ENCODE measurements at places on chromosomes 12 and 14. TPM values are rescaled to one million over a fixed set of nuclear protein-coding genes. Genes with fewer than 3 reads are reported as not detected.

GRCh38 chr12:56766535-56766934, 3.4 kb downstream of the HSD17B6 start:
- no peak for DNase-seq

- no peak for DNase-seq
Observed at GRCh38 chr14:33657476-33657875, 293.4 kb downstream of the EGLN3 start.

- DNase-seq = no peak
Observed at GRCh38 chr12:27673101-27673718, 23.0 kb upstream of the REP15 start.

- DNase-seq = no peak
Observed at GRCh38 chr12:13171921-13172859, 24.3 kb upstream of the EMP1 start.

- no peak for DNase-seq
Observed at GRCh38 chr12:52026263-52026662, 19.5 kb downstream of the TAMALIN start.

GRCh38 chr12:110923692-110924334, 3.4 kb upstream of the MYL2 start:
- DNase-seq = no peak

- DNase-seq = peak; percentile 68
Observed at GRCh38 chr12:93813972-93814821, 137.0 kb downstream of the CRADD start.

DNA sequence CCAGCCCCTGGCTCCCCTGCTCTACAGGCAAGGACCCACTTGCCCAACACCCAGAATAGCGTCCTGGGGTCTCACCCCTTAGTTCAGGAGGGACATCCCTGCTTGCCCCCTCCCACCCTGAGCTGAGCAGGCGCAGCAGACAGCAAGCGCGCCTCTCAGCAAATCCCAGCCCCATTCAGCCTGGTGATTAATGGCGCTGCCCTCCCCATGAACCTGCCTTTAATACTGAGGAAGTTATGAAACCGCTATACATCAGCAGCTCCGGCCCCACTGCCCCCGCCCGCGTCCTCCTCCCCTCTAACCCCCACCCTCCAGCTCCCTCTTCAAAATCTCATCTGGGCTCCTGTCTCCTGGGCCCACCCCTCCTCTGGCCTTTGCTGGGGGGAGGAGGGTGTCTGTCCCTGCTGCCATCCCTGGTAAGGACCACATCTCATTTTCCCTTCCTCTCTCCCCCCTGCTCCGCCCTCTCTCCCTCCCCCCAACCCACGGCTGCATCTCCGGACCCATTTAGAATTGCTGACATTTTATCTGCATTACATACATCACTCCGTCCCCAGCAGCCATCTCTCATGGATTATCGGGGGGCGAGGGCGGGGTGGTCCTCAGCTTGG, 7.1 kb upstream of the SMUG1 start:
- DNase-seq = no peak

- DNase-seq = no peak
Observed at GRCh38 chr14:56131004-56131864, 13.0 kb downstream of the PELI2 start.

GRCh38 chr14:55816225-55816624, 236.2 kb downstream of the KTN1 start:
- no peak for DNase-seq

DNA sequence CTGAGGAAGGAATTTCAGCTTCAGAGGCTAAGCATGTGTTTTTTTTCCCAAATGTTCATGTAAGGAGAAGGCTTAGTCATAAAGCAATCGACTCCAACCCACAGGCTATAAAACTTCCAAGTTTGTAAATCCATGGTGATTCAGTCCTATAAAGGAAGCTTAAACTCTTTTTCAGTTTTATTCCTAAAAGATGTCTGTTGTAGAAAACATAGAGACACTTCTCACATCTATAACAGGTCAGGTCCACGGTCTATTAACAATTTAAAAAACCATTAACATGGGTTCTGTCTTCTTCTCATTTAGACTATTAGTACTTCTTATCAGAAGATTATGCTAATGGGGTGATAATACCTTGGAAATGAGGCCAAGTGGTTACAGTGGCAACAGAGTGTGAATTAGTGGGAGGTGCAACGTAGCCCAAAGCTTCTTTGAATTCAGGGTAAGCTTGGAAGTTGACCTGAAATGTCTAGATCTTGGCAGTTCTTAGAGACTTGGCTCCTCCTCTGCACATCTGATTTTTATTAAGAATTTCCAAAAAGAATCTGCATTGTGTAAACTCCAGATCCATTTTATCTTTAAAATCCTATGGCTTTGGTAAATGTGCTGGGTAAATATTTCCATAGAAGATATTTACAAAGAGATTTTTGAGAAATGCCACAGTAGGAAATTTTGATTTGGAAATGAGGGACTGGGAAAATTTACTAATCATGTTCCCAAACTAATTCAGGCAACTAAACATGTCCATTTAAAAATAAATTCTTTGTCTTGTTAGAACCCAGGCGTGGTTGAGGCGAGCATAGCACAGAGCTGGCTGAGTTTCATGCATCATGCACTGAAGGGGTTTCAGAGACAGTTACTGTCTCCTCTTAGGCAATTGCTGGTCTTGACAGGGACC, 86.4 kb downstream of the EML1 start:
- no peak for DNase-seq

DNA sequence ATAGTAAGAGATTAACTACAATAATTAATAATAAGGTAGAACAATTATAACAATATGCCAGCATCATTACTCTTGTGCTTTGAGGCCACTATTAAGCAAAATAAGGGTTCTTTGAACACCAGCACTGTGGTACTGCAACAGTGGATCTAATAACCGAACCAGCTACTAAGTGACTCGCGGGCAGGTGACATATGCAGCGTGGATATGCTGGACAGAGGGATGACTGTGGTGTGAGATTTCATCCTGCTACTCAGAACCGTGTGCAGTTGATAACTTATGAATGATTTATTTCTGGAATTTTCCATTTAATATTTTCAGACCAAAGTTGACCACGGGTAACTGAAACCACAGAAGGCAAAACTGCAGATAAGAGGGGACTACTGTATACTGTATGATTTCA, 34.4 kb downstream of the BMAL2 start:
- no peak for DNase-seq

DNA sequence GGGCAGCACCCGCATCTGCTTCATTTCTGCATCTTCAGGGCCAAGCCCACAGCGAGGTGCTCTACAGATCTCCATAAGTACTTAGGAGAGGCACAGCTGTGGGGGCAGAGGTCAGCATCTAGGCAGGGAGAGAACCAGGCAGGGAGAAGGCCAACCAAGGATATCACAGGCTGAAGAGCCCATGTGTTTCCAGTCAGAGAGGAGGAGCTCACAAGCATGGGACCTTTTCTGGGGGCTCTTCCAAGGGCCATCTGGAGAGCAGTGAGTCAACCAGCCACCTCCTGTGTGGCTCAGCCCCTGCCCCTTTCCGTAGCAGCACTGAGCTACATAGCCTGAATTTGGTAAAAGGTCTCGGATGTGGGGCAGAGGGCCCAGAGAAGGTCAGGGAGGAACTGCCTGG, 78.5 kb downstream of the ARL6IP4 start:
- DNase-seq = no peak

DNA sequence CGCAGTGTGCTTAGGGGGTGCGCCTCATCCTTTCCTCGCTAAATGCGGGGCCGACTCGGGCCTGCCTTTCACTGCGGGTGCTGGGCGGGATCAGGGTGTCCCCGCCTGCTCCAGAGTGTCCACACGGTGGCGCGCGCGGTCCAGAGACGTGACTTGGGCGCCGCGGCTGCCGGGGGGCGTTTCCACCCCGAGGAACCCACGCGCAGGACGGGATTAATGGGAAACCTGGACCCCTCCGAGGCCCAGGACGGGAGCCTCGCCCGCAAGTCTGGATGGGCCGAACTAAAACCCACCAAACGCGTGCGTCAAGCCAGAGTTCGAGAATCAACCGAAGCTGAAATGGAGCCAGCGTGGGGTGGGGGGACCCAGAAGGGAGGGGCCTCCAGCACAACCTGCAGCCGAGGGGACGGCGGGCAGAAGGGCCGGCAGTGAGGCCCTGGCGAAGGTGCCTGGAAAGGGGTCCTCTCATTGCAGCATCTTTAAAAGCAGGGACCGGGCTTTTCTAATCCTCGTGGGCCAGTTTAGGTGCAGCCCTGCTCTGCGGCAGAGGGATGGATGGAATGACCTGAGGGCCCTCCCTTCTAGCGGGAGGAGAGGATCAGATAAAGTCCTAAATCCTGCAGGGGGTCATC, 93.3 kb downstream of the NINJ2 start:
- peak; percentile 66 for DNase-seq

DNA sequence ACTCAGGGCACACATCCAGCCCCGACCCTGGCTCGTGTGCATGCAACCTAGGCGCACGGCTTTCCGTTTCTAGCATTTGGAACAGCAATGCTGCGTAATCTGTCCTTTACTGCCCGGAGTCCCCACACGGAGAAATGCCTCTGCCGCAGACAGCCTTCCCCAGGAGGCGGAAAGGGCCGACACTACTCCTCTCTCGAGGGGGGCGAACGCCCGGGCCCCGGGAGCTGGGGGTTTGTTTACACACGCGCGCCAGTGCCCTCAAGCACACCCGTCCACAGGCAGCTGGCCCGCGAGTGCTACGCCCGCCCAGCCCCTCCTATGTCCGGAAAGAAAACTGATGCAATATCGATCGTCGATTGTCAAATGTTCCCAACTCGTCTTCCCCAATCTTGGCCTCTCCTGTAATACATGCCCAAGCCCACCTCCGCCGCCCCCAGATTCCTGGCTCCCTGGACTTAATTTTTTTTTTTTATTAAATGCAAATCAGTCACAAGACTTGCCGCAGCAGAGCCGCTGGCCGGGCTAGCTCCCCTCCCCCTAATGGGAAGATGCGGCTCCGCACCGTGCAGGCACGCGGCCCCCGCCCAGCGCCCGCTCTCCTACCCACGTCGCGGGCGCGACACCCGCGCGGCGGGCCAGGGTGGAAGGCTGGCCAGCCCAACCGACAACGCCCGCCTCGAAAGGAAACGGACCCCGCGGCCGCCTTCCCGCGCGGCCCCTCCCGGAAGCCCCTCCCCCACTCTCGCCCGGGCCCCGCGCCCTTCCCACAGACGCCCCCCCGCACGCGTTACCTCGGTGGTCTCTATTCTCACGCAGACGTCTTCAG, 642 bp downstream of the SLC38A2 start:
- DNase-seq = peak; percentile 25

GRCh38 chr12:104697186-104697585, 240.4 kb downstream of the CHST11 start:
- no peak for DNase-seq

DNA sequence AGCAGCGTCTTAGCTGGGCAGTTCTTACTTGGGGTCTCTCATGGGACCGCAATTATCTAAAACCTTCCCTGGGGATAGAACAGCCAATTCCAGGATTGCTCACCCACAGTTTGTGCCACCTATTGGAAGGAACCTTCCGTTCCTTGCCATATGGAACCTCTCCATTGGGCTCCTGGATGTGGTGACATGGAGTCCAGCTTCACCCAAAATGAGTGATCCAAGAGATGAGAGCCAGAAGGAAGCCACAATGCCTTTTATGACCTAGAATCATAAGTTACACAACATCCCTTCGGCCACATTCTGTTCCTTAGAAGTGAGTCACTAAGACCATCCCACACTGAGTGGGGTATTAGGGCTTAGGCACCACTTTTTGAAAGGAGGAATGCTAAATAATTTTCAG, 164.4 kb downstream of the FBXL14 start:
- DNase-seq = peak; percentile 2

GRCh38 chr12:51821440-51822260, 26.9 kb downstream of the FIGNL2 start:
- no peak for DNase-seq

- no peak for DNase-seq
Observed at GRCh38 chr14:97065305-97066067, 268.3 kb downstream of the VRK1 start.

The GZMB gene
- total RNA-seq = not detected

The TMTC1 gene
- 160 TPM for total RNA-seq

The KLRC4 gene
- total RNA-seq = 4.2 TPM

The TROAP gene
- 0.27 TPM for total RNA-seq

The STAC3 gene
- 0.56 TPM for total RNA-seq

The CINP gene
- total RNA-seq = 32.5 TPM

The FAIM2 gene
- total RNA-seq = 2.8 TPM

The GLIPR1L2 gene
- total RNA-seq = 1.8 TPM

The AHNAK2 gene
- 22.6 TPM for total RNA-seq

The OR6C74 gene
- total RNA-seq = not detected
